ENCODE measurements at places on chromosomes 13 and 19.

DNA sequence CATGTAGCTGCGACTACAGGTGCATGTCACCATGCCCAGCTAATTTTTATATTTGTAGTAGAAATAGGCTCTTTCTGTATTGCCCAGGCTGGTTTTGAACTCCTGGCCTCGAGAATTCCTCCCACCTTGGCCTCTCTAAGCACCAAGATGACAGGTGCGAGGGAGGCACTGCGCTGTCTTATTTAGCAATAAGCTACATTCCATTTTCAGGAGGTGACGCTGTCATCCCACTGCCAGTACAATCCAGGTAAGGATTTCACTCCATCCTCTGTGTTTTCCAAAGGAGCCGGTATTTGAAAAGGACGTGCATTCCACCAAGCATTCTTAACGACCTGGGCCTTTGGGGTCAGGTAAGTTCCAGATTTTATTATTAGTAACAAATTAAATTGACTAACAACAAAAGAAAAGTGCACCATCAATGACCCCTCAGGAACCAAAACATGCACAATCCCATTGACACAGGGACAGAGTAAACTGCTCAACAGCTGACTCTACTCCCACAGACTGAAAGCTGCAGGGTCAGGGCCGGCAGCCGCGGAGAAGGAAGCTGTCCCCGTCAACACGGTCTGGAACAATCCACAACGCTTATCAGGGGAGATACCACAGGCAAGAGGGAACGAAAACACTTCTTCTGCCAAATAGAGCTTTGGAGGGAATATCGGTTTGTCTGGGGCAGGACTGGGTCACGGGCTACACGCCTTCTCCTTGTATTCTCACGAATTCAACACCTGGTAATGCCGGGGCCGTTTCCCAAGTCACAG, 82.8 kb downstream of the INSR start:
- DNase-seq = no peak

DNA sequence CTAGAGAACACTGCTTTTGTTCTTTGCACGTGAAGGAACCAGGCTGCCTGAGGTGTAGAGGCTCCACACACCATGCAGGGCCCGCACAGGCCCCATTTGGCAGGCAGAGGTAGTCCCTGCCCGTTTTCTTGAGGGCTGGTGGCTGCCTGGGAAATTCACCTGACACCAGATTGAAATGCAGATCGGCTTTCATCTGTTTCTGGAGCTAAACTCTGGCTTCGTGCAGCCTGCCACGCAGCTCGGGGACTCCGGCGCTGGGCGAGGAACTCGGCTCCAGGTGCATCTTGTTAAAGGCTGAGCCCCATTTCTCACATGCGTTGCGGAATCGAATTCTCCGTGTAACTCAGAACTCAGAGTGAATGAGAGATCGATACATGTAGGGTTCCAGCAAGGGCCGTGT, 37.7 kb downstream of the ATP11A start:
- DNase-seq = no peak

DNA sequence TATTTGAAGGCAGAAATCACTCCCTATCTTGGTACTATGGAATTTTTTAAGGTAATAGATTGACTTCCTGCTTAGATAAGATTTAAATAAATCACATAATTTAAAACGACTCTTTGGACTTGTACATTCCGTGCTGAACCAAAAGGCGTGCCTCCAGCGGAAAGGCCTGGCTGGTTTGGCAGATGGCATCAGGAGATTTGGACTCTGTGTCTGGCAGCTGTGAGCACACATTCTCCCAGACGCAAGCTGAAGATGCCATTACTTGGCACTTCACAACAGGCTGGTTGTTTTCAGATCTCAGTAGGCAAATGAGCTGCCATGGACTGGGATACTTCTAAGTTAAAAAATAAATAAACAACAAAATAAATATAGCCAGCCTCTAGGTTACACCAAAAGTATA, 104.5 kb upstream of the SLC15A1 start:
- no peak for DNase-seq

DNA sequence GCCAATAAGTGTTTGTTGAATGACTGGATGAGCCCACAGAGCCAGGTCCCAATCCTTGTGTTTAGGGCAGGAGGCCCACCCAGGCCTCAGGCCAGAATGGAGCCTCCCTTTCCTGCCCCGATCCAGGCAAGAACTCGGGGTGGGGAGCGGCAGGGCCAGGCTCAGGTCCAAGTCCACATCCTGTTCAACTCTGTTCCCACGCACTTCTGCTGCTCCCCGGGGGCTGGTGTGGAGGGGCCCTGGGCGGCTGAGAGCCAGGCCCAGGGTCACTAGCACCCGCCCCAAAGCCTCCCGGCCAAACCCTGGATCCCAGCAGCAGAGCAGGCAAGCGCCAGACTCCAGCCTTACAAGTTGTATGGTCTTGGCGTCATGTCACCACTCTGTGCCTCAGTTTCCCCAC, 8.0 kb downstream of the ANGPTL8 start:
- no peak for DNase-seq

- no peak for DNase-seq
Observed at GRCh38 chr19:34155686-34156085, 16.6 kb upstream of the LSM14A start.

GRCh38 chr13:32589471-32589870, 3.2 kb downstream of the PDS5B start:
- DNase-seq = no peak

- no peak for DNase-seq
Observed at GRCh38 chr13:106555631-106556328, 12.2 kb downstream of the ARGLU1 start.

- DNase-seq = no peak
Observed at GRCh38 chr19:1855828-1856255, 7.5 kb downstream of the KLF16 start.

DNA sequence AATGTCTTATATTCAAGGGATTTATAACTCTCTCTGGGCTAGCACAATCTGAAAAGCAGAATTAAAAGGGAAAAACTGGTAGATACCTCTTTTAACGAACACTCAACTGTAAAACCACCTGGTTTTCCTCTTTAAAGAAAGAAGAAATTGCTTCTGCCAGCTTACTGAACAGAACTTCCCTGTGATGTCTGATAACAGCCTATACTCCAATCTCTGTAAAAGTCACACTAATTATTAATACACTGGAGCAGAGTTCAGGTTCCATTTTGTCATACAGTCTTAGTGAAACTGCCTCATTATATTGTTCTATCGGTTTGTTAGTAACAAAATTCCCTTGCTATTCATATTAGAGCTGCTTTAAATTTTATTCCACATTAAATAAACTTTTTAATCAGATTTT, 251.0 kb upstream of the STARD13 start:
- no peak for DNase-seq

GRCh38 chr19:9474975-9475374, 23.4 kb downstream of the ZNF560 start:
- no peak for DNase-seq

DNA sequence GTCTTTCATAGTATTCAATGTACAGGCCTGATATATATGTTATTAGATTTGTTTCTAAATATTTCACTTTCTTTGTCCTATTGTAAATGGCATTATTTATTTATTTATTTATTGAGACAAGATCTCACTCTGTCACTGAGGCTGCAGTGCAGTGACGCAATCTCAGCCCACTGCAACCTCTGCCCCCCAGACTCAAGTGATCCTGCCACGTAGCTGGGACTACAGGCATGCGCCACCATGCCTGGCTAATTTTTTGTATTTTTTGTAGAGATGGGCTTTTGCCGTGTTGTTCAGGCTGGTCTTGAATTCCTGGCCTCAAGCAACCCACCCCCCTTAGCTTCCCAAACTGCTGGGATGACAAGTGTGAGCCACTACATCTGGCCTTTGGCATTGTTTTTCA, 5.4 kb upstream of the GAS6 start:
- no peak for DNase-seq

GRCh38 chr13:94664889-94665288, 47.5 kb downstream of the SOX21 start:
- no peak for DNase-seq

- no peak for DNase-seq
Observed at GRCh38 chr19:34276614-34277013, 22.3 kb downstream of the GARRE1 start.

GRCh38 chr19:42374826-42375376, 15.2 kb downstream of the CNFN start:
- no peak for DNase-seq

- no peak for DNase-seq
Observed at GRCh38 chr13:80945328-80945727, 604.4 kb upstream of the SPRY2 start.

DNA sequence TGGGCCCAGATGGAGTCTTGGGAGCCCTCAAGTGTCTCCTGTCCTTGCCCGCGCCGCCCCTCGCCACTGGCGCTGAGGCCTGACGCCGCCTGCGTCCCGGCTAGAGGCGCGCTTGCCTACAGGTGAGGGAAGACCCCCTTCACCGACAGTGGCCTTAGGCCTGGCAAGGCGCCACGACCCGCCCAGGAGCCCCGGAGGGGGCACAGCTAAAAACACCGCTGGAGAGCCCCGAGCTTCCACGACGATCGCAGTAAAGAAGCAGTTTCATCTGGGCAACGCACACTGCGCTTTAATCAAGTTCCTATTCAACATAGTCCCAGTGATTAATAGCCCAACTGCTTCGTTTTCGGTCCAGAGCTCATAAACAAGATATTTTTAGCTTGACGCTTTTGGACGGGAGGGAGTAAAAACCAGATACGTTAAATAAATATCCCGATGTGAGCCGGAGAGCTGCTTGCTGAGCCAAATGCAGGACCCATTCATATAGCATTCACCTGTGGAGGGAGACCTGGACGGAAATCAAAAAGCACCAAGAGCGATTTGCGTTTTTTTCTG, 1.5 kb upstream of the CEBPA start:
- no peak for DNase-seq

- no peak for DNase-seq
Observed at GRCh38 chr19:5893907-5894703, 9.5 kb downstream of the NDUFA11 start.

- DNase-seq = no peak
Observed at GRCh38 chr19:10854350-10855089, 6.3 kb downstream of the C19orf38 start.

- no peak for DNase-seq
Observed at GRCh38 chr19:41892173-41892902, 9.4 kb downstream of the ARHGEF1 start.

- DNase-seq = no peak
Observed at GRCh38 chr13:71880753-71881541, 13.9 kb upstream of the DACH1 start.

- DNase-seq = no peak
Observed at GRCh38 chr13:46953331-46953730, 56.5 kb upstream of the HTR2A start.

DNA sequence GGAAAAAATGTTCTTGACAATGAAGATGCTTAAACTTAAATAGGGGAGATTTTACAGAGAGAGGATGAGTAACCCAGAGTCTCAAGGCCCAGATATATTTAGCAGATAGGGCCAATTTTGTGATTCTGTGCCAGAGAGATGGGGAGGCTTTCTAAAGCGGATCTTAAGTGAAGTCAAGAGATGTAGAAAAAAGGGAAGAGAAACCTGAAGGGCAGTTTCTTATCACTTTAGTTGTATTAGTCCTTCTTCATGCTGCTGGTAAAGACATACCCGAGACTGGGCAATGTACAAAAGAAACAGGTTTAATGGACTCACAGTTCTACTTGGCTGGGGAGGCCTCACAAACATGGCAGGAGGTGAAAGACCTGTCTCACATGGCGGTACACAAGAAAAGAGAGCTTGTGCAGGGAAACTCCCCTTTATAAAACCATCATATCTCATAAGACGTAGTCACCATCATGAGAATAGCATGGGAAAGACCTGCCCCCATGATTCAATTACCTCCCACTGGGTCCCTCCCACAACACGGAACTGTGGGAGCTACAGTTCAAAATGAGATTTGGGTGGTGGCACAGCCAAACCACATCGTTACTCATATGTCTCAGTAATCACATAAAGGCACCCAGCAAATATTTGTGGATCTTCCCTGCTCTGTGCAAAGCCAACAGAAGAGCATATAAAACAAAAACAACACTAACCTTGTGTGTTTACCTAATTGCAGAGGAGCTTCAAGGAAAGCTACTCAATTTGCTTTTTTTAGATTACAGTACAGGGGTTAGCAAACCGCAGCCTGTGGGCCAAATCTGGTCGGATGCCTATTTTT, 102.6 kb upstream of the MYCBP2 start:
- no peak for DNase-seq

DNA sequence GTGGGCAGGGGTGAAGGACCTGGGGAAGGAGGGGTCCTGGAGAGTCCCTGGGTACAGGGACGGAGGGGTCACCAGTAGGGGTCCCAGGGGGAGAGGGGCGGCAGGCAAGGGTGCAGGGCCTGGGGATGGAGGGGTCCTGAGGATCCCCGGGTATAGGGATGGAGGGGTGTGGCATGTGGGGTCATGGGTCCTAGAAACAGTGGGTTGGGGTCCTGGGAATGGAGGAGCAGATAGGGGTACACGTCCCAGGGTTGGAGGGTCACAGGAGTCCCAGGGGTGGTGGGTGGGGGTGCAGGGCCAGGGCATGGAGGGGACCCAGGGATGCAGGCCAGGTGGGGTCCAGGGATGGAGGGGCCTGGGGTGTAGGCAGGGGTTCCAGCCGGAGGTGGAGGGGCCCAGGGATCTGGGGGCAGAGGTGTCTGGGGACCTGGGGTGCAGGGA, 1.4 kb downstream of the BTBD2 start:
- no peak for DNase-seq

- DNase-seq = no peak
Observed at GRCh38 chr13:47303626-47304025, 406.8 kb upstream of the HTR2A start.

GRCh38 chr19:13044231-13044836, 49.1 kb downstream of the NFIX start:
- DNase-seq = no peak

GRCh38 chr13:71754407-71754974, 112.5 kb downstream of the DACH1 start:
- DNase-seq = no peak

- no peak for DNase-seq
Observed at GRCh38 chr19:39524495-39524894, 8.2 kb downstream of the EID2B start.

DNA sequence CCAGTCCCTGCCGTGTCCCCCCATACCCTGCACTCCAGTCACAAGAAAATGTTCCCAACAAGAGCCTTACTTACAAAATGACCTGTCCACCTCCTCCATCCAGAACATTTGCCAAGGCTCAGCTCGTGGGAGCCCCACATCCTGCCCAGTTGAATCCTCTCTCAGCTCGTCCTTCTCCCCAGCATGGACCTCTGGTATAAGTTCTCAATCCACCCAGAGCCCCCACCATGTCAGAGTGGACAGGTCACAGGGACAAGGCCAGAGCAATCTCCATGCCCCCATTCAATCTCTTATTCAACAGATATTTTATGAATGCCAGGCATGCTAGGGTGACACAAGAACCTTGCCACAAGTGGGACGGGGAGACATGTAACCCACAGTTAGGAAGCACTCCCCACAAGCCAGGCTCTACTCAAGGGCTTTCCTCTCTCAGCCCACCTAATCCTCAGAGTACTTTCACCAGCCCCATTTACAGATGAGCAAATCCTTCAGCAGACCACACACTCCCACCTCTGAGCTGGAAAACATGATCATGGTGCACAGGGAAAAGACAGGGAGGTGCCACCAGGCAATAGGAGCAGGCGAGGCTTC, 15.1 kb downstream of the DEDD2 start:
- no peak for DNase-seq

All from GM12892 (cell line).